ENCODE measurements at places on chromosomes 6 and 20. TPM values are rescaled to one million over a fixed set of nuclear protein-coding genes. Genes with fewer than 3 reads are reported as not detected.
A peak's percentile ranks its signal among the peaks of the same experiment; 100 is the strongest.

DNA sequence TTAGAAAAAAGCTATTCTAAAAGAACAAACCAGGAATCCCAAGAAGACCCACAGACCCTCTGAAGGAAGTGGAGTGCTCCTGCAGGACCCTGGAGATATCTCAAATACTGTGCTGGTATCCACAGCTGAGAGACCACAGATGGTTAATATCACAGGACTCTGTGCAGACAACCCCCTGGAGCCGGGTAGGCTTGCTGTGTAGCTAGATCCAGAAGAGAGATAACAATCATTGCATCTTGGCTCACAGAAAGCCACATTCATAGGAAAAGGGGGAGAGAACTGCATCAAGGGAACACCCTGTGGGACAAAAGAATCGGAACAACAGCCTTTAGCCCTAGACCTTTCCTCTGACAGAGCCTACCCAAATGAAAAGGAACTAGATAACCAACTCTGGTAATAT lies 689.5 kb downstream of the PHF3 start:
- no peak for ATAC-seq

The CGAS gene
- total RNA-seq, result not detected

GRCh38 chr6:162443101-162443500 lies 284.5 kb downstream of the PRKN start:
- peak; percentile 51 for ATAC-seq

- peak; percentile 89 for ATAC-seq
Observed at GRCh38 chr6:159941286-159942113, 27.4 kb upstream of the IGF2R start.

The PET117 gene
- total RNA-seq, result 13.1 TPM

Measured in motor neuron (in vitro differentiated cells).